ENCODE measurements at places on chromosomes 5 and 9.

DNA sequence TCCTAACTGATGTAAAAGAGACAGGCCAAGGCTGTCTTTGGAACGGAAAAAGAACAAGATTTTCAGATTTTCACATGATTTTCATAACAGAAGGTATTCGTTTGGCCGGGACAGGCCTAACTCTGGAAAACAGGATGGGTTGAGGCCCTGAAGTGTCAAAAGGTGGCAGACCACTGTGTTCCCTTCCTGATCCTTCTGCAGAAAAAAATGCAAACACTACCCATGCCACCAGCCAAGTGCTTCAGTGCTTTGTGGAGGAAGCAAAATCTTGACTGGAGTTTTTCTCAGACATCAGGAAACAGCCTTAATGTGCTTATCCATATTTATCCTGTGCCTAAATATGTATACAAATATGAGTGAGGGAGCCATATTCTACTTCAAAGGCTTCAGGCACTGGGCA is 113.5 kb upstream of the IL6ST start:
- DNase-seq = no peak

GRCh38 chr5:150291388-150292385 is 2.1 kb upstream of the CAMK2A start:
- no peak for DNase-seq

- no peak for DNase-seq
Observed at GRCh38 chr9:136052472-136052880, 42.6 kb downstream of the NACC2 start.

- DNase-seq = no peak
Observed at GRCh38 chr9:99340281-99340680, 118.2 kb downstream of the SEC61B start.

GRCh38 chr9:91289244-91289643 is 72.5 kb downstream of the AUH start:
- no peak for DNase-seq

DNA sequence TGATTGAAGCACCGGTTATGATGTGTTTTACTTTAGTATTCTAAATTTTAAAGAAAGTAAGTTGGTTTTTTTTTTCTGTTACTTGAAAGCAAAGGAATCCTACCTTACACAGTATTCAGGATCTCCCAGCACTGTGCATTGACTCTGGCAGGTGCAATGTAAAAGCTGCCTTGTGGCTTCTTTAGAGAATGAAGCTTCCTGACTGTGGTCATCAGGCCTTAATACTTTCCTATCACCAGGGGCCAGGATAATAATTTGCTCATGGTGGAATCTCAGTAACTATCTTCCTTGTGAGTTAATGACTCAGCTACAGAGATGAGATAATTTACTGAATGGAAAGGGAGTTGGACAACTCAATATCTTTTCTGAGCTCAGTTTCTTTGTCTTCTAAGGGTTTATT is 435.5 kb upstream of the ZNF608 start:
- no peak for DNase-seq

- DNase-seq = no peak
Observed at GRCh38 chr5:172454358-172455086, at the start of gene SH3PXD2B. Gene SH3PXD2B (minus strand): TSS chr5:172454525. CDS start chr5:172454352, 173 bp downstream.

DNA sequence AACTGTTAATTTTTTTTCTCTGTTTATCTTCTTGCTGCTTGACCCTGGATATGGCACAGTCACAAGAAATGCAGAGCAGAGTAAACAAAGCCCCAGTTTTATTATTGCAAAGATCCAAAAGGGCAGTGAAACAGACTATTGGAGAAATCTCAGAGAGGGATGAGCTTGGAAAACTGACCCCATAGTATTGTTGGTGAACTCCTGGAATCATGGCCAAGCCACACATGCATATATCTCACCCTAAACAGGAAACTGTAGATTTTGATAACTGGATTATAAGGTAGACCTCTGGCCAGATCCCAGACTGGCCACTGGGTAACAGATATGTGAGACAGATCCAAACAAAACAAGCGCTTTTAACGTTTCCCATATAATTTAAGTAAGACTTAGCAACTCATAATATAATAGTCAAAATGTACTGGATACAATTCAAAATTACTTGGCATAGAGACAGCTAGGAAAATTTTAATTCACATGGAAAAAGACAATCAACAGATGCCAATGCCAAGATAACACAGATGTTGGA is 263.5 kb upstream of the SEMA6A start:
- DNase-seq = no peak

DNA sequence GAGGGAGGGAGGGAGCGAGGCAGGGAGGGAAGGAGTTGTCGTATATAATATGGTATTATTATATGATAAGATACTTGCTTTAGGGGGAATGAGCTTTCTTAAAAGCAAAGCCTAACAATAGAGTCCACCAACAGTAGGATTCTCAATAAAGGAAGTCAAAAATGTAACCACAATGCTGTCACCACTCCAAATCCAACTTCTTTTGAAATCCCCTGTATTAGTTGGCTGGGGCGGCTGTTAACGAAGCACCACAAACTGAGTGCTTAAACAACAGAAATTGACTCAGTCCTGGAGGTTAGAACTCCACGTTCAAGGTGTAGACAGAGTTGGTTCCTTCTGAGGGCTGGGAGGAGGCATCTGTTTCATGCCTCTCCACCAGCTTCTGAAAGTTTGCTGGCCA is 23.1 kb downstream of the GAS1 start:
- DNase-seq = no peak

GRCh38 chr5:61346511-61346910 is 14.5 kb downstream of the ZSWIM6 start:
- DNase-seq = no peak

- DNase-seq = no peak
Observed at GRCh38 chr9:37421914-37422288, 595 bp upstream of the GRHPR start.

GRCh38 chr5:158273035-158273434 is 414.1 kb upstream of the CLINT1 start:
- DNase-seq = no peak

GRCh38 chr5:16137177-16137576 is 42.4 kb downstream of the MARCHF11 start:
- no peak for DNase-seq

DNA sequence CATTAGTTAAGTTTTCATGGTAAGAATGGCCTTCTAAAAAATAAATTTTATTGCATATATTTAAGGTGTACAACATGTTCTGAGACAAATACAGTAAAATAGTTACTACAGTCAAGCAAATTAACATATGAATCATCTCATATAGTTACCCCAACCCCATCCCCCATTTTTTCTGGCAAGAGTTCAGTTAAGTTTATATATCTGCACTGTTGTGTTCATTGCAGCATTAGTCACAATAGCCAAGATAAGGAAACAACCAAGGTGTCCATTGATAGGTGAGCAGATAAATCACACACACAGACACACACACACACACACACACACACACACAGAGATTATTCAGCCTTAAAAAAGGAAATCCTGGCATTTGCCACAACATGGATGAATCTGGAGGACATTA is 37.2 kb upstream of the OTULIN start:
- DNase-seq = no peak

DNA sequence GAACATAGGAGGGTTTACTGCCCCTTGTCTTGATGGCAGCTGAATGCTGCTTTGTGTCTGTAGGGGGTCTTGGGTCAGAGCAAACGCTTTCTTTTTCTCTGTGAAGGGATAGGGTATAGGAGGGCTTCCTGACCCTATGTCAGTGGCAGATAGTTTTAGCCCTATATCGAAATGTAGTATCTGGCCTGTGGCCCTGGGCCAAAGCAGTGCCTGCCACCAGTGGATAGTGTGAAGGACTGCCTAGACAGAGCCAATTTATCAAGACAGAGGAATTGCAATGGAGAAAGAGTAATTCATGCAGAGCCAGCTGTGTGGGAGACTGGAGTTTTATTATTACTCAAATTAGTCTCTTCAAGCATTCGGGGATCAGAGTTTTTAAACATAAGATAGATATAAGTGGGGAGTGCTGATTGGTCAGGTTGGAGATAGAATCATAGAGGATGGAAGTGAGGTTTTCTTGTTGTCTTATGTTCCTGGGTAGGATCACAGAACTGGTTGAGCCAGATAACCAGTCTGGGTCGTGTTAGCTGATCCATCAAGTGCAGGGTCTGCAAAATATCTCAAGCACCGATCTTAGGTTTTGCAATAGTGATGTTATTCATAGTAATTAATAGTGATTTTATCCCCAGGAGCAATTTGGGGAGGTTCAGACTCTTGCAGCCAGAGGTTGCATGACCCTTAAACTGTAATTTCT is 178.5 kb downstream of the GDNF start:
- no peak for DNase-seq

DNA sequence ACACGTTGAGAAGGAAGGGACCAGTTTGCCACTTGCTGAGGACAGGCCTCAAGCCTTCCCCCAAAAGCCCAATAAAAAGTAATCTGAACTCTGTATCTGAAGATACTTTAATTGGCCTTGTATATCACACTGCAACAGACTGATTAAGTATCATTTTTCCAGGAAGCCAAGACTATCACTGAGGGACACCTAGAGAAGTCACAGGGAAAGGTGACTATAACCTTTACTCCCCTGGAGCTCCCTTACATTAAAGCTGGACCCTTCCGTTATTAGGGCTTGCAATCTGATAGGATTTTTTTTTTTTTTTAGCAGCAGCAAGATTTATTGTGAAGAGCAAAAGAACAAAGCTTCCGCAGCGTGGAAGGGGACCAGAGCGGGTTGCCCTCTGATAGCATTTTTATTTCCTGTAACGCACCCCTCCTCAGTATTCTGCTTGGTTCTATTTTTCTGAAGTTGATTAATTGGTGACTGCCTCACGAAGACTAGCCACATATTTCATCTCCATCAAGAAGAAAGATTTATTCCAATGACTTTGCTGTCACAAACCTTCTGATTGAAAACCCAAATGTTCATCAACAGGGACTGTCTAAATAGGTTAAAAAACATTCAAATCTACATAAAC is 2.7 kb downstream of the CDC14B start:
- DNase-seq = no peak

- no peak for DNase-seq
Observed at GRCh38 chr5:153623751-153624450, 133.4 kb downstream of the GRIA1 start.

- no peak for DNase-seq
Observed at GRCh38 chr9:131252120-131252519, 24.2 kb downstream of the FAM78A start.

DNA sequence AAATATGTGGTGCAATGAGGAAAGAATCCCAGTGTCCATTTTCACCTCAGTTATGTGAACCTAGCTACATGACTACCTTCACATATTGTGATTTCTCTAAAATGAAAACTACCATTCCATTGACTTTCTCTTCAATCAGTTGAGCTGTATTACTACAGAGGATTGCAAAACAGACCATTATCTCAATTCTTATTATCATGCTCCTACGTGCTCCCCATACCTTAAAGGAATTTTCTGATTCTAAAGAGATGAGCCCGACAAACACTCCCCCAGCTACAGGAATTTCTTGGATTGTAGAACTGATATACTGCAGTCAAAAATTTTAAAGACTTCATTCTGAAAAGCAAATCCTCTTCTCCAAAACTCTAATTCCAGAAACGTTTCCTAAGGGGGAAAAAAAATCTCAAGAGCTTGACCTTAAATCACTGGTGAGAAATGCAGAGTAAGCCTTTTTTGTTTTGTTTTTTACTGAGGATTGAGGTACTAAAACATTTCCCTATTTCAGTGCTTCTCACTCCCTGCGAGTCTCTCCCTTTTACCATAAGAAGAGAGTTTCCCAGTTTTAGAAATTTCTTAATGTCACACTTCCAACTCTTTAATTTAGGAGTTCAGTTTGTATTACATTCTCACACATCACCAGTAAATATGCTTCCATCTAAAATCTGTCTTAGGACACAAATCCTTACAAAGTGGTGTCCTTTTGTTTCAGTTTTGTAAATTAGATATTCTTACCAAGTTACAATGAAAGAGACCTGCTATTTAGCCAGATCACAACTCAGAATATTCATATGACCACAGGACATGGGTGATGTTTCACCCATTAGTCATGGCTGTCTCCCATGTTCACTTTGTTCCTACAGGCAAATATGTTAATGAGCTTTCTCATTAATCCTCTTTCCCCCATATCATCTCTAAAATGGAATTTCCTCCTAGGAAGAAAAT is 203.8 kb downstream of the TSSK1B start:
- no peak for DNase-seq

- no peak for DNase-seq
Observed at GRCh38 chr5:56176155-56176798, 56.9 kb downstream of the ANKRD55 start.

- DNase-seq = no peak
Observed at GRCh38 chr5:143659599-143660238, 152.2 kb upstream of the HMHB1 start.

GRCh38 chr5:74382123-74382855 is 258.2 kb downstream of the ENC1 start:
- no peak for DNase-seq

- peak; percentile 24 for DNase-seq
Observed at GRCh38 chr5:132385326-132386105, 16.0 kb downstream of the SLC22A5 start.

GRCh38 chr9:134564431-134565170 is 77.0 kb upstream of the COL5A1 start:
- DNase-seq = no peak

DNA sequence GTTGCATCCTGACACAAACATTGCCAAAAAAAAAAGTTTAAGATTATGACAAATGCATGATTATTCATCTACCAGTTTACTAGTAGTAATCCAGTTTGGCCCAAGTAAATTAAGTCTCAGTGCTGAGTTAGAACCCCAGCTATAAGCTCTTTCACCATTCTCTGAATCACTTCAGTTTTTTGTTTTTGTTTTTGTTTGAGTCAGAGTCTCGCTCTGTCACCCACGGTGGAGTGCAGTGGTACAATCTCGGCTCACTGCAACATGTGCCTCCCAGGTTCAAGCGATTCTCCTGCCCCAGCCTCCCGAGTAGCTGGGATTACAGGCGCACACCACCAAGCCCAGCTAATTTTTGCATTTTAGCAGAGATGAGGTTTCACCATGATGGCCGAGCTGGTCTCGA is 1.5 kb upstream of the PCYOX1L start:
- DNase-seq = no peak

DNA sequence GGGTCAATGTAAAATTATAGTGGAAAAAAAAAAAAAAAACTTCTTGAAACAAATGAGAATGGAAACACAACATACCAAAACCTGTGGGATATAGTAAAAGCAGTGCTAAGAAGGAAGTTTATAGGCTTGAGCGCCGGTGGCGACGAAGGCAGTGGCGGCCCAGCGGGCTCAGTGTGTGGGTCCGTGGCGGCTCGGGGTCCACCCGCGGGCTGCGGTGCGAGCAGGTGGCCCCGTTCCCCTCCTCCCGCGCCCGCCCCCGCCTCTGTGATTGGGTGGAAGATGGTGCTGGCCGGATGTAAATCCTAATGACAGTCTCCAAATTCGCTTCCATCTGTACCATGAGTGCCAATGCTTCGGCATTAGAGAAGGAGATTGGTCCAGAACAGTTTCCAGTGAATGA is 57.5 kb upstream of the TLX3 start:
- DNase-seq = no peak

GRCh38 chr5:172866802-172867748 is 33.0 kb downstream of the ERGIC1 start:
- no peak for DNase-seq

- DNase-seq = no peak
Observed at GRCh38 chr5:154059039-154059430, 20.3 kb downstream of the MFAP3 start.

- DNase-seq = no peak
Observed at GRCh38 chr9:116322521-116322920, 168.9 kb downstream of the PAPPA start.

All from activated naive CD8-positive, alpha-beta T cell treated with anti-CD3 and anti-CD28 coated beads, Interleukin-2, amount 50 U/mL, for 16 hours (primary cell).